EH (cell line): ENCODE measurements at places on chromosomes 16 and 17.
A peak's percentile ranks its signal among the peaks of the same experiment; 100 is the strongest.

DNA sequence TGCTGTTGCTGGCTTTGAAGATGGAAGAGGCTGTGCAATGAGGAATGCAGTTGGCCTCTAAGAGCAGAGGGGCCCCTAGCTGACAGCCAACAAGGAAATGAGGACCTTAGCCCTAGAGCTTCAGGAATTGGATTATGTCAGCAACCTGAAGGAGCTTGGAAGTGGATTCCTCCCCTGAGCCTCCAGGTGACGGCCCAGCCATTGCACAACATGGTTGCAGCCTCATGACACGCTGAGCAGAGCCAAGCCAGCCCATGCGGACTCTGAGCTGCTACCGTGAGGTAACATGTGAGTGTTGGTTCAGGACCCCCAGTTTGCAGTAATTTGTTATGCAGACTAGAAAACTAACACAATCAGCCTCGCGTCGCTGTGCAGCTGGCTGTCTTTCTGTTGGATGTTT is 20.2 kb downstream of the CCDC42 start:
- no peak for DNase-seq

- DNase-seq = peak; percentile 82
Measured at GRCh38 chr17:2025220-2025621, at the start of gene RTN4RL1. Gene RTN4RL1, minus strand, starts transcription at chr17:2025334. Its CDS starts 469 bp downstream, at chr17:2024865.

- DNase-seq = no peak
Measured at GRCh38 chr17:12680407-12680897, 14.8 kb downstream of the MYOCD start.

DNA sequence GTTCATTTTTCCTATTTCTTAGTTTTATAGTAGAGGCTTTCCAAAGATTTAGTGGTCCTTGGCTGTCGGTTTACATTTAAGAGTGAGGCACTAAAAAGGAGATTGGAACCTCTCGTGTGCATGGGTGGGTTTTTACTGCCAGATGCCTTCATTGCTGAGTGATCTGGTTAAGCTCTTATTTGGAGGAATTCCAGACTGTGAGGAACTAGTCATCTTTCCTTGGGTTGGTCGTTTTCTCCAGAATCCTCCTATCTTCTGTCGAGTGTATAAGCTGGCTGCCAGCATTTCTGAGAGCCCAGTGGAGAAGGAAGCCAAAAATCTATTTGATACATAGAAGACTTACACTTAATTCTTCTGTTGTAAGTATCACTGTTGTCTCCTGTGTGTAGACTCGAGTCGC is 22.6 kb downstream of the IST1 start:
- peak; percentile 76 for DNase-seq

DNA sequence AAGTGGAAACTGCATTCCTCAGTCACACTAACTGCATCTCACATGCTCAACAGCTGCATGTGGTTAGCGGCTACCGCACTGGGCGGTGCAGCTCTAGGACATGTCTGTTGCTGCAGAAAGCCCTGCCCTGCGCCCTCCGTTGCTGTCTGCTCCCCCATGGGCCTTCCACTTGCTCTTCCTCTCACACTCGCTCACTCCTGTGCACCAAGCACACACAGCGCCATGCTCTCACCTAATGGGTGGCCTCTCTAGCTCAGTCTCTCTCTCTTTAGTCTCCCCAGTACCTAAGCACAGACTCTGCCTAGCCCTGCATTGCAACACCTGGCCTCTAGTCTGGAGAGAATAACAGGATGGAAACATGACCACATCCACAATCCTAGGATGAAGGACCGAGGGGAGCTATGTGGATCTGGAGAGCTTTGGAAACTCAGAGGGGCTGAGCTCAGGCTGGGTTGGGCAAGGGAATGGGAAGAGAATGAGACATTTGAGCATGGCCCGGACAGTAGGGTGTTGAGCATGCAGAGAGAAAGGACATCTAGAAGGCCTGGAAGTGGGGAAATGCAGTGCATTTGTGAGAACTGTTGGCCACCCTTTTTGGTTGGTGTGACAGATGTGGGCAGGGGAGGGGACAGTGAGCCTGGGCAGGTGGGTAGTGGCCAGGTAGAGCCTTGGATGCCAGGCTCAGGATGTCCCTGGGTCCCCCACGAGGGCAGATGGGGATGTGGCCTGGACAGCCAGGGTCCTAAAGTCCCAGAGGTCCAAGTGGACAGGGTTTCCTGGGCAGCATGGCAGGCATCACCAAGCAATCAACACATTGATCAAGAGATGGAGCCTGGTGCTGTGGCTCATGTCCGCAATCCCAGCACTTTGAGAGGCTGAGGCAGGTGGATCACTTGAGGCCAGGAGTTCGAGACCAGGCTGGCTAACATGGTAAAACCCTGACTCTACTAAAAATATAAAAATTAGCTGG is 16.1 kb downstream of the SGCA start:
- peak; percentile 86 for DNase-seq

GRCh38 chr17:39150104-39150634 is 1.3 kb downstream of the PLXDC1 start:
- DNase-seq = no peak

GRCh38 chr16:84033251-84034195 is 9.1 kb downstream of the SLC38A8 start:
- DNase-seq = no peak

DNA sequence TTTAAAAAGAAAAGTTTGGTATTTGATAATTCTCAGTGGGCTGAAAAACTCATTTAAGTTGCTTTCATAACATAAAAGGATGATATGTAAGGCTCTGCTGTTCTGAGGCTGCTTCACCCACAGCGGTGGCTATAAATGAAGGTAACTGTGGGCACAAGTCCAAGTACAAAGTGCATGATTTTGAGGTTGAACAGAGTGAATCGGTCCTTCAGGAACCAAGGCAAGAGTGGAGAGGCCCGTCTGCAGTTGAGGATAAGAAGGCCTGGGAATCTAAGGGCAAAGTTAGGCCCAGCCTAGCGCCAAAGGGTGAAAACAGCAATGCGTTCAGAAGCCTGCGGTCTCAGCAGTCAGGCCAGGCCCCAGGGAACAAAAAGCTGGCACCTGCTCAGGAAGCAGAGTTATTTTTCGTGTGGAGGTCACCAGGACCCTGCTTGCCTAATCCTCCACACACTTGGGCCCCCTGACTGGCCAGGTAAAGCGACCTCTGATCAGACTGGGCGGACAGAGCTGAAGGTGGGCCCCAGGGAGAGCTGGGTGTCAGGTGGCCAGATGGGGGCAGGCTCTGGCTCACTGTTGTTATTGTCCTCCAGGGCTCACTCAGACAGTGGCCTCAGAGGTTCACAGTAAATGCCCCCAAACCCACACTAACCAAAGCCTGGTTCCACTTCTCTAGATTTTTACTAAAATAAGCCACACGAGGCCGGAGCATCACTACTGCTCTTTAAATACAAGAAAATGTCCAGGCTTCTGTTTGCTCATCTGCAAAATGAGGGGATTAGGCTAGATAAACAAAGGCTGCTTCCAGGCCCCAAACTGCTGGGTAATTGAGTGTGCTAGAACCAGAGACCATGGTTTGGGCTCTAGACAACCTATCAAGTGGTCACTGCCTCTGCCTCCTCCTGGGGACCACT is 46.5 kb downstream of the TEX2 start:
- peak; percentile 70 for DNase-seq

GRCh38 chr16:28110479-28110878 is 47.0 kb upstream of the GSG1L start:
- no peak for DNase-seq

GRCh38 chr16:73058616-73059409 is 10.9 kb upstream of the ZFHX3 start:
- DNase-seq = peak; percentile 61

DNA sequence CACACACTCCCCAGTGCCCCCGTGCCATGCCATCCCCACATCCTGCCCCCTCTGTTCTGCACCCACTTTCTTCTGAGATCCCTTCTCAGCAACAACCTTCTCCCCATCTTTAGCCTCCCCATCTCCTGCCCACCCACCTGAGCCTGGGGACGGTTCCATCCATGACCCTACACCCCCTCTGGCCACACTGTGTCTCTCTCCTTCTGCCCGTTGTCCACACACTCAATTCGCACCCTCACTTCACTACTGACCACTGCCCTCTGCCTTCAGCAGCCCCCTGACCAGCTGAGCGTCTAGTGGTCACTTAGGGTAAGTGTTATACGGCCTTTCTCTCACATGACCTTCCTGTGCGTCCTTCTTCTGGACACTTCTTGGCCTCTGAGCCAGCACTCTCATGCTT is 6.1 kb downstream of the ARHGAP27 start:
- DNase-seq = no peak

GRCh38 chr16:87516361-87516760 is 23.5 kb upstream of the ZCCHC14 start:
- DNase-seq = no peak

GRCh38 chr17:72516772-72517399 is 396.1 kb downstream of the SOX9 start:
- no peak for DNase-seq

DNA sequence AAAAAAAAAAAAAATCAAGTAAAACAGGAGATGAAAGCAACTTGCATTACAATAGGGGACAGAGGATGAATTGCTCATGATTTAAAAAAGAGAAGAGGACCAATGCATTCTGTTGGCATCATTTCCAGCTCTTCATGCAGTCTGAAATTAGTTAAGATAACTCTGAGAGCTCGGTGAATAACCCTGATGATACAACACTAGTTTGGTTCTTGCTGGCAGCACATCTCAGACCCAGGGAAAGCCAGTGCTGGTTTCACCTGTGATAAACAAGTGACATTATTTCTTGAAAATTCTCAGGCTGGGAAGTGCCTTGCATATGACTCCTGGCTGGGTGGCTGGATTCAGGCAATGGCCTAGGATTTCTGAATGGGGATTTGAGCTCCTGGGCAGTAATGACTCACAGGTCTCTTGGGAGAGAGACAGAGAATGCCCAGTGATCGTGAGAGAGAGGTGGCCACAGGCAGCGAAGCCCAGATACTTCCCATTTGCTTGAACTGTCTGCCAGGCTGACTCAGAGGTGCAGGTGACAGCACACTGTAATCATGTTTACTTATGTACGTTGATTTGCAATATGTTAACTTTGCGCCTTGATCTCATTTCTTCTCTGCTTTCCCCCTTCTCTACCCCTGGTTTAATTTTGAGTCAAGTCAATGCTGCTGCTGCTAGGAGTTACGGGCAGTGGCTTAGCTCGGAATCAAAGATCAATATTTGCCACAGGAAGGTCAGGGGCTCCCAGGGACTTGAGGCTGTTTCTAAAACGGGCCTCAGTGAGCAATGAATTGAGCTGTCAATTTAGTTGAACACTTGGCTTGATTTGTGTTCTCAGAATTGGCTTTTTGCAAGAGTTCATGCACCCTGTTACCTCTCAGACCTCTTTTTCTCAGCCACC is 27.1 kb downstream of the ARSG start:
- DNase-seq = peak; percentile 33

DNA sequence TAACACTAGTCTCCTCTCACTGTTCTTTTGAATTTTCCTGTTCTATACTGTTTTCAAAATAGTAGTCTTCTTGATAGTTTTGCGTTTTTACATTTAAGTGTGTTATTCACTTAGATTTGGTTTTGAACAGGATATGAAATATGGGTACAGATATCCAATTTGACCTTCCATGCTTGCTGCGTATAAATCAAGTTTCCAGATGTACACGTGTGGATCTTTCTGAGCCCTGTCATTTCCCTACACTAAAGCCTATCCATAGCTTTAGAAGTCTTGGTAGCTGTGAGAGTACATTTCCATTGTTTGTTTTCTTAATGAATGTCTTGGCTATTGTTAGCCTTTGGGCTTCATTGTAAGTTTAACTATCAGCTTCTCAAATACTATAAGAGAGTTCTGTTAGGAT is 20.4 kb downstream of the CYLD start:
- peak; percentile 21 for DNase-seq

- DNase-seq = no peak
Measured at GRCh38 chr17:19372439-19372838, 5.9 kb upstream of the MAPK7 start.

GRCh38 chr16:22214889-22215288 is 8.8 kb downstream of the EEF2K start:
- DNase-seq = no peak

DNA sequence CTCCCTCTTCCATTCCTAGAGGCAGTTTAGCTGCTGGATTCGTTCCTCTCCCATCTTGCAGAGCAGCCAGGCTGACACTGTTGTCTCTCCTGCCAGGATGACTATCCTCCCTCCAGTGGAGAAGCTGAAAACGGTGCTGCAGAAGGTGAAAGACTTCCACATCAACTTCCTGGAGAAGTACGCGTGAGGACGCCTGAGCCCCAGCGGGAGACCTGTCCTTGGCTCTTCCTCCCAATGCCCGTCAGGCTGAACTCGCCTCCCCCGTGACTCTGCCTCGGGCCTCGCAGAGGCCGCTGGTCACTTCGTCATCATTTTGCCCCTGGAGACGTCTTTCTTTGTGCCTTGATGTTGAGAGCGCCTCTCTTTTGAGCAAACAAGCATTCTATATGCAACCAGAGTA is 44.6 kb downstream of the GPT2 start:
- DNase-seq = no peak

- peak; percentile 56 for DNase-seq
Measured at GRCh38 chr17:32259586-32259985, 6.0 kb upstream of the RHBDL3 start.

- DNase-seq = peak; percentile 99
Measured at GRCh38 chr17:34252444-34253138, 2.5 kb upstream of the CCL2 start.

DNA sequence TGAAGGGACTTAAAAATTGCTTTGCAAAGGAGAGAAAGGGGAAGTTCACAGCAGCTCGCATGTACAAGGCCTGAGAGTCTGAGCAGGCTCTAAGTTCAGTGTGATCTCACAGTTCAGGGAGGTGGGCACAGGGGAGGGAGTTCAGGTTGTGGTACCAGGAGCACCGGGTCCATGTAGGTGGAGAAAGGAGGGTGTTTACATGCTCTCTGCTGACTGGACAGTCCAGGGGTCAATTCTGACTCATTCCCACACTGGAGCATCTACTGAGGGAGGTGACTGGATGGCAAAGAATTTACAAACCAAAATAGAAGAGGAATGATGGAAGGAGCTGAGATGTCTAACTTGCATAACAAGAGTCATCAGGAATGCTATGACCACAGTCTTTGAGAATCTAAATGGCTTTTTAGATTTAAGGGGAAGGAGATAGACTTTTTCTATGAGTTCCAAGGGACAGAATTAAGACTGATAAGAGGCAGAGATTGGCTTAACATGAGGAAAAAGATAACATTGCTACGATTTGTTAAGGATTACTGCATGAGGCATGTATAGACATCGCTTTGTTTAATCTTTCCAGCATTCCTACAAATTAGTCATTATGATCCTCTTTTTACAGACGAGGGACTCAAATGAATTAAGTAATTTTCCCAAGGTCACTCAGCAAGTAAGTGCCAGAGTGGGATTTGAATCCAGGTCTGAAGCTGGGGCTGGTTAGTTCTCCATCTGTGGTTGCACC is 29.9 kb downstream of the MIS12 start:
- peak; percentile 99 for DNase-seq
